ENCODE measurements at places on chromosomes 2 and 18.

DNA sequence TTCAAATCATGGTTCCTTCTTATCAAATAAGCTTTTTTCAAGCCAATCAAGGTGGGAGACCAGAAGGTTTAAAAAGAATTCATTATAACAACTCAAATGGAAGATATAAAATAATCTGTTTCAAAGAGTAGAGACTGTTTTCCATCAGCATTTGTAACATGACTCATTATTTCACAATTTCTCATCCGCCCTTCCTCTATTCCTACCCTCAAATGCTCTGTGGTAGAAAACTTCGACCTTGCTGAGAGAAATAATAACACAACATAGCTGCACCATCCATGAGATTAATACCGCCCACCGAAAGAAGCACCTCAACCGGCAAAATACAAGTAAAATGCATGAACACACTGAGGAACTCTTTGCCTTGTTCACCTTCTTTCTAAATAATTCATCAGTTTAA, 2039.2 kb upstream of the CELF4 start:
- no peak for DNase-seq

DNA sequence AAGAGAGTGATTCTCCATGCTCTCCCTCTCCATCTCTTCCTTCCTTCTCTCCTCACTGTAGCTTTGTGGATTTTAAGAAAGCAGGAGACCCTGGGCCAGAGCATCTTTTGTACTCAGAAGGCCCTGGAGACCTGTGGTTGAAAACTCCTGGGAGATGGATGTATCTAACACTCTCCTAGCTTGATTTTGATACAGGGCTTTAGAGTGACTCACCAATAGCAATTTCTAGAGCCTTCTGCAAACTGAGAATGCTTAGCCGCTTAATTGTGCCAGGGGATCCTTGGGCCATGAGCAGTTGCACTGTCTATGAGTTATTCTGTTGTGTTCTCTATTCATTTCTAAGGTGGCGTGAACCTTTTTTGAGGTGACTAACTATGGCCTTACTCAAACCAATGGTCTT, 17.7 kb downstream of the HOXD1 start:
- no peak for DNase-seq

DNA sequence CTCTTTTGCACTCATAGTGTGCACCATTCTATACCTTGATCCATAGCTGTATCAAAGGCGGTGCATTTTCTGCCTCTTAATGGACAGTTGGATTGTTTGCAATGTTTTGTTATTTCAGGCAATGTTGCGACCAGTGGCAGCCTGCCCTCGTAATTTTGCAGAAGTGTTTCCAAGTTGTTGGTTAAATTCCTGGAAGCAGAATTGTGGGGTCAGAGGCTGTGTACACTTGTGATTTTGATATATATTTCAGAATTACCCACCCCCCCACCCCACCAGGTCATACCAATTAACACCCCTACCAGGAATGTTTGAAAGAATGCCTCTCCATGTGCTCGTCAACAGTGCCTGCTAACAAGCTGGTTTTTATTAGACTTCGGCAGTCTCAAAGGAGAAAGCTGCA, 32.4 kb upstream of the IL1R1 start:
- no peak for DNase-seq

DNA sequence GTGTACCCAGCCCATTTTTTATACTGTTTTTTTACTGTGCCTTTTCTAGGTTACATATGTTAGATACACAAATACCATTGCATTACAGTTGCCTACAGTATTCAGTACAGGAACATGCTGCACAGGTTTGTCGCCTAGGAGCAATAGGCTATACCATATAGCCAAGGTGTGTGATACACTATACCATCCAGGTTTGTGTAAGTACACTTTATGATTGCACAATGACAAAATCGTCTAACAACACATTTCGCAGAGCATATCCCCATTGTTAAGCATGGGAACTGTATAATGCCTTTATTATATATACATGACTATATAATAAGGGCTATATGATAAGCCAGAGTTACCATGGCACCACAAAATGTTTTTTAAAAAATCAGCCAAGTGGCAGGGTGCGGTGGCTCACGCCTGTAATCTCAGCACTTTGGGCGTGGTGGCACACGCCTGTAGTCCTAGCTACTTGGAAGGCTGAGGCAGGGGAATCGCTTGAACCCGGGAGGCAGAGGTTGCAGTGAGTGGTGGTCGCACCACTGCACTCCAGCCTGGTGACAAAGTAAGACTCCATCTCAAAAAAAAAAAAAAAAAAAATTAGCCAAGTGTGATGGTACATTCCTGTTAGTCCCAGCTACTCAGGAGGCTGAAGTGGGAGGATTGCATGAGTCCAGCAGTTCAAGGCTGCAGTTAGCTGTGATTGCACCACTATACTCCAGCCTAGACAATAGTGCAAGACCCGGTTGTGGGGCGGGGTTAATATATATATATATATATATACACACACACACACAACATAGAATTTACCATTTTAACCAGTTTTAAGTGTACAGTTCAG, 2.8 kb upstream of the CENPA start:
- DNase-seq = no peak

GRCh38 chr2:202023904-202024266, 9.8 kb upstream of the FZD7 start:
- no peak for DNase-seq

DNA sequence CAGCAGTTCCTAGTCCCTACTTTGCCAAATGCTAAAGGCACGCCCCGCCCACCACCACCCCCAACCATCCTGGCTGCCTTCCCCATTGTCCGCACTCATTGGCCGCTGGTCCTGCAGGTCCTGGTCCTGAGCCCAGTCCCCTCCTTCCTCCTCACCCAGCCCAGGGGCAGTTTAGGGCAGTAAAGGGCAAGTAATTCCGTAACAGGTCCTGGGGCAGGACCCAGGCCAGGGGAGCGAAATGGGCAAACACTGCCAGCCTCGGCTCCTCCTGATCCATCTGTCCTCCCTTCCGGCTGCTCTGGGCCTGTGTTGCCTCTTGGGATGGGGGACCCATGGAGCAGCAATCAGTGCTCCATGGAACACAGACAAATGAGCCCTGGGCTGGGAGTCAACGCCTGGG, 6.1 kb downstream of the ADCY3 start:
- no peak for DNase-seq

DNA sequence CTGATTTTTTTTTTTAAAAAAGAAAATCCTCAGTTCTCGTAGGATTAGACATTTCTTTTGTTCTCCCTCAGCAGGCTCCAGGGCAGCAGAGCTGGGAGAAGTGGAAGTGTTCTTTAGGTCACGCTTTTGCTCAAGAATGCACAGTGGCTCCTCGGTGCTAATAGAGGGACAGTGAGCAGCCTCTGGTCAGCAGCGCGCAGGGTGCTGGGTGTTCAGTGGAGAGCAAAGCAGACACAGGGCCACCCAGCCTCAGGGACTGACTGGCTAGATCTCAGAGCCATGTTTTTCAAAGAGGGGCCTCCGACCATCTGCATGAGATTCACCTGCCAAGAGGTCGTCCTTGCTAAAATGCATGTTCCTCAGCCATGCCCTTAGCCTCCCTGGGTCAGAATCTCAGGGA, 218.8 kb downstream of the HAUS1 start:
- no peak for DNase-seq

DNA sequence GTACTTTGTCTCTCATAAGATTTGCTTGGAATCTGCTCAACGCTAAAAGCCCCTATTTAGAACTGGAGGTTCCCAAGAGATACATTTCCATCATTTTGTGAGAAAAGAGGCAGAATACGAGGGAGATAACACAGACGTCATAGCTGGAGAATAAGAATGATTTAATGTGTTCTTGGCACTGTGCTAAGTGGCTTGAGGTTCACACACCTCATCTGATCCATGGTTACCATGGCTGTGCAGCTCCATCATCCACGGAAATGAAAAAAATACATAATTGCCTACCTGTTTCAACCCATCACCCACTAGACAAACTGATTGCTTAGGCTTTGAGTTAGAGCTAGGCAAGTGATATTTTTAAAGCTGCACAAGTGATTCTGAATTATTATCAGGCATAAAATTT, 227.6 kb downstream of the SLC8A1 start:
- no peak for DNase-seq

DNA sequence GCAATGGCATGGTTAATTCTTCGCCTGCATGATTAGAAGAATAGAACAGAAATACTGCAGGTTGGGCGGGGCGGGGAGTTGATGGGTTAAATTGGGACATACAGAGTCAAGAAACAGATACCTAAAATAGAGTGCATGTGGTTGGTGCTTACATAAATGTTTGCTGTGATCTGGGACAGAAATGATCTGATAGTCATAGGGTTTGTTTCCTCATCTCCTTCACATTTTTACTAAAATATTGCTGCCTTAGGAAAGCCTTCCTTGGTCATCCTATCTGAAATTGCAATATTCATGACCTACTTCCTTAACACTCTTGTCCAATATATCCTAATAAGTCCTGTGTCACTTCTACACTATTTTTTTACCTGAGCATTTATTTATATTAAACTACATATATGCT, 163.9 kb downstream of the TMEFF2 start:
- no peak for DNase-seq

DNA sequence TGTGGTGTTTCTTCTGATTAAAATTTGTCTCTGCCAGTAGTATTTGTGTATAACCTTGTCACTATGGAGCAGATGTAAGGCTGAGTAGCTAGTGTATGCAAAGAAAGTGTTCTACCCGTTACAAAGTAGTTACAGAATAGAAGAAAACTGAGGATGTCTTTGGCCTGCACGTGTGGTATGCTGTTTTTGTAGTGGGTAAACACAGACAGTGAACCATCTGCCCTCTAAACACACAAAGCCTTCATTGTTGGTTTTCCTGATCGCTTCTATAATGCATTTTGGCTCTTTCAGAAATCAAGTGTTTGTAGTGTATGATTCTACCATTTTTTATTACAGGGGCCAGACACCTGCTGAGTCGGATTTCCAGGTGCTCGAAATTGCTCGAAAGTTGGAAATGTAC, 61.5 kb downstream of the FARP2 start:
- no peak for DNase-seq

GRCh38 chr2:19543663-19544383, 185.4 kb upstream of the OSR1 start:
- no peak for DNase-seq

- no peak for DNase-seq
These were observed 585.9 kb downstream of the IRS1 start for GRCh38 chr2:226213717-226214116.

GRCh38 chr2:194696690-194697089, 960.3 kb upstream of the SLC39A10 start:
- DNase-seq = no peak

GRCh38 chr18:41587976-41588375, 367.1 kb upstream of the PIK3C3 start:
- no peak for DNase-seq

DNA sequence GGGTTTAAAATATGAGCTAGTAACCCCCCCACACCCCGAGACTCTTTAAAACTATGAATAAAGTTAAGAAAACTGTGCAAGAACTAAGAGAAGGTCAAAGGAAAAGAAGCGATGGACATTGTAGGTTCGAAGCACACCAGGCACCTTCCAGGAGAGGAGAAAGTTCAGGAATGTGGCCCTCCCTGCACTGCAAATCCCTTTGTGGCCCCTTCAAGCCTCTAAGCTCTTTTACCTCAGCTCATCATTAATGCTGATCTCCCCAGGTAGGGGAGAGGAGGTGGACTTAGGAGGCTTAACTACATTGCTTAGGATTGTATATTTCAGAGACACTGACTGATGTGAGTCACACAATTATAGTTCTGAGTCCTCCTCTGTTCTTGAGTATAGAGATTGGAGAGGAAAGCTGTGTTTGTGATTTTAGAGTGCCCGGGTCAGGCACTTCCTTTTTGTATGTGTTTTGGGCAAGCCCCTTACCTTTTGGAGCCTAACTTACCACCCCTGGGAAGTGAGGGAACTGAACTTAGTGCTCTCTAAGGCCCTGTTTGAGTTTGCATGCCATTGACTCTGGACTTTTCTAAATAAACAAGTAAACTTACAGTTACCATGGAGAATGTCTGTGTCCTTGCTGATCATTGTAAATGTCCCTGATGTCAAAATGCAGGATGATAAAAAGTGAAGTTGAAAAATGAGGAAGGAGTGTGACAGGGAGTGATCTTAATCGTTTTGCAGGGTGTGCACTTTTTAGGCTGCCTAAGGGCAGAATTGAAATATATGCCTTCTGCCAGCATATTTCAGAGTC, 140.8 kb upstream of the ZEB2 start:
- no peak for DNase-seq

DNA sequence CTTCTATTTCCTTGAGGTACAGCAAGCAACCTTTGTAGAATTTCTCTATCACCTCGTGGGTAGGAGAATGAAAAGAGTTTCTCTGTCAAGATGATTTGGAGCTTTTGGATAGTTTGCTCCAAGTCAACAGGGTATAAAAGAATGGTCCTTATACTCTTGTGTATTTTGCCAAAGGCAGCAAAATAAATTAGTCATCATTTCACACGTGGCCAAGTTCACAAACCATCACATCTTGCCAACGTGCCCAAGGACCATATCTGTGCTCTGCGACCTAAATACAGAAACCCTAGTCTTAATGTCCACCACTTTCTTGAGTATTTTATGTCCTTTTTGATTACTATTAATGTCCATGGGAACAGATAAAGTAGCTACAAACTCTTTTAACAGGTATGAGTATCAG, 262.9 kb downstream of the AFF3 start:
- no peak for DNase-seq

DNA sequence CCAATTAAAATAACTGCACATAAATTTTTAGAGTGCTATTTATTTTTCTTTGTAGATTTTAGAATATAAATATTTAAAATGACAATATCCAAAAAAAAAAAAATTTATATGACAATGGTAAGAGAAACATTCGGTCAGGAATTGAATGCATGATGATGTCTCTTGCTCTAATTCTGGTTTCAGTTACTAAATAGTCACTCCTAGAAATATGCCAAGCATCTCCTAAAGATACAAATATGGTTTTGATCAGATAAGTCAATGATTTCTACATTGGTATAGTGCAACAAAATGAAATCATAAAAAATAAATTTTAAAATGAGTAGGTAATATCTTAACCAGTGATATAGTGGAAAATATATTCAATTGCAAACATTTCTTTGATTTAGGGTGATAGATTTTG, 95.9 kb upstream of the ACKR3 start:
- DNase-seq = no peak

GRCh38 chr18:46425511-46425910, 231.5 kb downstream of the LOXHD1 start:
- DNase-seq = no peak

DNA sequence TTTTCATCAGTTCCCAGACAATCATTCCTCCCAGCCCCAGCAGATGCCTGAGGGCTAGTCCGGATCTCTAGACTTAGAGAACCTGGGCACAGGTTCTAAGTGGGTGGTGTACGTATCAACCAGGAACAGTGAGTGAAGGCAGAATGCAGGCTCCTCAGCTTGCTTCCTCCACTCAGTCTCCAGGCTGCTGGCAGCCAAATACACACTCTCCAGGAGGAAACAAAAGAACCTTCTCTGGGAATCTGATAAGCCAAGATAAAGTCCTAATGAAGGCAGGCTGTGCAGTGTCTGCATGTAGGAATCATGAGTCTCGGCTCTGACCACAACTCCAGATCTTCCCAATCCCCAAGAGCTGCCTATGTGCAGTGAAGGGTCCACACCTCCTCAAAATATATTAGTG, 245.7 kb downstream of the SP3 start:
- no peak for DNase-seq

GRCh38 chr2:160612266-160612856, 118.8 kb upstream of the RBMS1 start:
- no peak for DNase-seq

Measured in activated naive CD4-positive, alpha-beta T cell (primary cell).